ENCODE measurements at places on chromosomes 11 and 22. TPM values are rescaled to one million over a fixed set of nuclear protein-coding genes. Genes with fewer than 3 reads are reported as not detected.

Gene IL17REL
- not detected for total RNA-seq

Gene SLC22A12
- not detected for total RNA-seq

DNA sequence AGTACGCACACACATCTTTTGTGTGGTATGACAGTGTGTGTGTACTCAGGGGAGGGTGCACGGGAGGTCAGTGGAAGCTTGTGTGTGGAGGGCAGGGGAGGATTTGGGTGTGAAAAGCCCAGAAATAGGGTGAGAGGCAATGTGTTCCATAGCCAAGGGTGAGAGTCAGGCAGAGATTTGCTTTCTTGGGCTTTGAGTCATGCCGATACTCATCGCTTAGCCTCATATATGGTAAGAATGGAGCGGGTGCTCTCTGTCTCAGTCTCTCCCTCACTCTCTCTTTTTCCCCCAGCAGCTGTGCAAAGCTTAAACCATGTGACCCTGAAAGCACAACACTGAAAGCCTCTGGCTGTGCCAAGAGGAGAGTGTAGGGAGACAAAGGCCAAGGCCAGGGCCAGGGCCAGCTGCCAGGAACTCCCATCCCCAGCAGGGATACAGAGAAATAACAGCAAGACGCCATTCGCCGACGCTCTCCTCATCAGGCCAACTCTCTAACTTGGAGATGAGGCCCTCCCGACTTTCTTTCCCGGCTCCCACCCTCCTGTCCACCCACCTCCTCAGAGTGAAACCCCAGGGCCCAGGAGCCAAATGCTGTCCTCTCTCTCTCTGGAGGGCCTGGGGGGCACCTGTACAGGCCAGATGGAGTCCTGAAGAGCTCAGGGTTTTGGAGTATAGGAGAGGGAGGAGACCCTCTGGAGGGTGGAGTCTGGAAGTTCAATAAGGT lies 20.3 kb upstream of the MICAL3 start:
- H3K36me3 ChIP-seq: no peaks in the 10 kb centered on the region
- peaks cover 10% of the 10 kb centered on the region for H3K4me1 ChIP-seq
- no peak overlapping the region for H3K4me3 ChIP-seq
- H3K27ac ChIP-seq: peak overlapping the region; percentile 66
- H3K27me3 ChIP-seq: no peaks in the 10 kb centered on the region

DNA sequence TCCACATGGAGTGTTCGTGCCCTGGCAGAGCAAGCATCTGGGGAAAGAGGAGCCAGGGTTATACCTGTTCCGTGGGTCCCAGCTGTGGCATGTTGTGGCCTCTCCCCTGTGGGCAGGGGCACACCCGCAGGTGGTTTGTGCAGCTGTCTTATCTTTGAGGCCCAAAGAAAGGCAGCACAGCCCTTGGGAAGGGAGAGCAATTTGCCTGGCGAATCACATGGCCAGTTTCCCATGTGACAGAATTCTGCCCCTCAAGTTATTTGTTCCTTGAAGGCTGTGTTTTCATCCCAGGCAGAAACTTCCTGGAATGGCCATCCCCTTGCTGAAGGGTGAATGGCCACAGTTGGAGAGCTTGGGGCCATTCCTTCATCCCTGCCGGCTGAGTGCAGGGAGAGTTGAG lies 16.4 kb upstream of the COX8A start:
- H3K4me1 ChIP-seq: no peaks in the 10 kb centered on the region
- no peak for DNase-seq
- H3K27ac ChIP-seq: no peak overlapping the region
- peaks cover 8% of the 10 kb centered on the region for H3K36me3 ChIP-seq
- H3K27me3 ChIP-seq: no peaks in the 10 kb centered on the region

- no peak overlapping the region for H3K4me3 ChIP-seq
- peaks cover 11% of the 10 kb centered on the region for H3K4me1 ChIP-seq
- no peak overlapping the region for H3K27ac ChIP-seq
- no peaks in the 10 kb centered on the region for H3K27me3 ChIP-seq
- DNase-seq: no peak
- no peaks in the 10 kb centered on the region for H3K36me3 ChIP-seq
Observed at GRCh38 chr11:70460111-70460510, 61.8 kb downstream of the CTTN start.

Gene OTOG
- total RNA-seq: not detected

Gene DESI1
- 17.4 TPM for total RNA-seq

Gene PATE2
- not detected for total RNA-seq

Gene SLC37A2
- 11.4 TPM for total RNA-seq

GRCh38 chr11:134380229-134380628 lies 31.8 kb downstream of the B3GAT1 start:
- no peak for DNase-seq
- H3K27me3 ChIP-seq: no peaks in the 10 kb centered on the region
- H3K27ac ChIP-seq: no peak overlapping the region
- H3K4me1 ChIP-seq: no peaks in the 10 kb centered on the region
- H3K36me3 ChIP-seq: no peaks in the 10 kb centered on the region

GRCh38 chr11:128917144-128917724 lies 25.4 kb downstream of the TP53AIP1 start:
- H3K27ac ChIP-seq: no peak overlapping the region
- peaks cover 4% of the 10 kb centered on the region for H3K27me3 ChIP-seq
- H3K4me3 ChIP-seq: no peak overlapping the region
- H3K36me3 ChIP-seq: no peaks in the 10 kb centered on the region
- DNase-seq: no peak

Gene CACNA1I
- 0.44 TPM for total RNA-seq

DNA sequence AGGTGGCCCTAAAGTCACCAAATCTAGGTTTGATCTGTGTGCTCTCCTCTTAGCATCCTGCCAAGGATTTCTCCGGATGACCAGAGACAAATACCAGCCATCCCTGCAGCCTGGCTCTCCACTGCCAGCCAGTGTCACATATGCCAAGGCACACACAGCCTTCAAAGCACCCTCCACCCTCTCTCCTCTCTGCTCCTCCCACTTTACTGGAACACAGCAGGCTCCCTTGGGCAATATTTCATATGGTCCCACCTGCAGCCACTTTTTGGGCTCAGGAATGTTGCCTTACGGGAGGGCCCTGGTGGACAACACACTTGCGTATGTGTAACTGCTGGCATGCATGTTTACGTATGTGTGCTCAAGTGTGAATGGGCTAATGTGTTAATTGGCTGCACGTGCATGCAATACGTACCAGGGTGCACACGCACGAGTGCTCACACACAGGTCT lies 183.9 kb downstream of the CEP164 start:
- DNase-seq: no peak
- H3K27me3 ChIP-seq: no peaks in the 10 kb centered on the region
- H3K4me1 ChIP-seq: no peaks in the 10 kb centered on the region
- no peaks in the 10 kb centered on the region for H3K36me3 ChIP-seq
- no peak overlapping the region for H3K27ac ChIP-seq

Gene MMP8
- total RNA-seq: not detected

GRCh38 chr22:17896586-17896985 lies 122.3 kb upstream of the BID start:
- H3K27ac ChIP-seq: no peak overlapping the region
- no peak for DNase-seq
- H3K36me3 ChIP-seq: peaks cover 4% of the 10 kb centered on the region
- no peaks in the 10 kb centered on the region for H3K27me3 ChIP-seq
- no peak overlapping the region for H3K4me3 ChIP-seq

Gene TREH
- not detected for total RNA-seq

DNA sequence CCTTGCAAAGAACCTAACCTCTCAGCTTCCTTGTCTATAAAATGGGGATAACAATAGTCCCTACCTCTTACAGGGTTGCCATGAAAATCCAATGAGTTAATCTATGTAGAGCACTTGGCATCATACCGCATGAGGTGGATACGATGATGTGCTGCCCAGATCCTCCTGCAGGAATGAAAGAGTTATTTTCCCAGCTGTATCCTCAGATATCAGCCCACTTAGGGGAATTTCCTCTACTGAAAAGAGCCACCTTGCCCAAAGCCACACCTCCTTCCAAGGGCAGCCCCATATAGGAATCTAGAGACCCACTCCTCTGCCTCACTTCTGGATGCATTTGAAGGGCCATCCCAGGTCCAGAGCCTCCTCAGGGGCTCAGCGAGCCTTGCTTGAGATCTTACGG lies 128.4 kb downstream of the CCDC81 start:
- H3K27me3 ChIP-seq: no peaks in the 10 kb centered on the region
- no peak overlapping the region for H3K4me3 ChIP-seq
- H3K36me3 ChIP-seq: no peaks in the 10 kb centered on the region
- H3K4me1 ChIP-seq: no peaks in the 10 kb centered on the region

GRCh38 chr11:119752345-119752871 lies 23.4 kb upstream of the NECTIN1 start:
- peak overlapping the region; percentile 71 for H3K27ac ChIP-seq
- no peaks in the 10 kb centered on the region for H3K27me3 ChIP-seq
- H3K4me1 ChIP-seq: peaks cover 21% of the 10 kb centered on the region
- H3K4me3 ChIP-seq: no peak overlapping the region
- H3K36me3 ChIP-seq: no peaks in the 10 kb centered on the region

- H3K27ac ChIP-seq: peak overlapping the region; percentile 70
- H3K27me3 ChIP-seq: no peaks in the 10 kb centered on the region
- H3K4me3 ChIP-seq: no peak overlapping the region
- no peaks in the 10 kb centered on the region for H3K4me1 ChIP-seq
- no peak for DNase-seq
Observed at GRCh38 chr11:86918973-86919372, 36.2 kb downstream of the FZD4 start.

Gene SEPTIN3
- total RNA-seq: 24.3 TPM

Gene TRIM51
- total RNA-seq: not detected

GRCh38 chr11:11987503-11988022 lies 20.9 kb downstream of the DKK3 start:
- H3K4me3 ChIP-seq: no peak overlapping the region
- no peak for DNase-seq
- H3K36me3 ChIP-seq: no peaks in the 10 kb centered on the region
- H3K27ac ChIP-seq: no peak overlapping the region
- peaks cover 73% of the 10 kb centered on the region for H3K4me1 ChIP-seq
